ENCODE measurements at places on chromosomes 3 and 15.

DNA sequence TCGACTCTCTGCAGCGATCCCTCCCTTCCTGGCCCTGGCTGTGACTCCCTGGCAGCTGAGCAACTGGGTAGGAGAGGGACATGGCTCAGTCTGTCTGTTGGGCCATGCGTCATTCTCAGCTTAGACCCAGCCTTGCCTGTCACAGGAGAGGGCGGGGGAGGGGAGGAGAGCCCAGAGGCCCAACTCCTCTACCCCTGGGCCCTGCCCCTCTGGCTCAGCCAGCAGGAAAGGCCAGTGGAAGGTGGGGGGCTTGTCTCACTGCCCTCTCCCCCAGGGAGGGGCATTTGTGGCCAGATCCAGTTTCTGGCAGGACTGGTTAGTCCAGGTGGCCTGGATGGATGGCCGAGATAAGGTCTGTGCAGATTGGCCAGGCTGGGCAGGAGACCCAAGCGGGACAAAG, 31.6 kb downstream of the DNAJB8 start:
- no peak for DNase-seq

DNA sequence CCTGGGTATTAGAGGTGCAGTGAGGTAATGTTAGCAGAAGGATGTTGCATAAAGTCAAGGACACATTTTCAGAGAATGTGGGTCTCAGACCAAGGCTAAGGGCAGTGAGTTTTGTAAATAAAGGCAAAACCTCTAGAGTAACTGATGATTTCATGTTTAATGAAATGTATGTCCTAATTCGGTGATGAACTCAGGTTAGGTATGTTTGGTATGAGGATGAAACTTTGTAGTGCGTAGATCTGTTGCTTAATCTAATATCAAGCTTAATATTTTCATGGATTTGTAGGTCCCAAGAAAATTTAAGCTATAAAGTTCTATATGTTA, 3.6 kb downstream of the USP50 start:
- DNase-seq: no peak

- no peak for DNase-seq
Observed at GRCh38 chr3:149511040-149511626, 36.6 kb downstream of the TM4SF4 start.

DNA sequence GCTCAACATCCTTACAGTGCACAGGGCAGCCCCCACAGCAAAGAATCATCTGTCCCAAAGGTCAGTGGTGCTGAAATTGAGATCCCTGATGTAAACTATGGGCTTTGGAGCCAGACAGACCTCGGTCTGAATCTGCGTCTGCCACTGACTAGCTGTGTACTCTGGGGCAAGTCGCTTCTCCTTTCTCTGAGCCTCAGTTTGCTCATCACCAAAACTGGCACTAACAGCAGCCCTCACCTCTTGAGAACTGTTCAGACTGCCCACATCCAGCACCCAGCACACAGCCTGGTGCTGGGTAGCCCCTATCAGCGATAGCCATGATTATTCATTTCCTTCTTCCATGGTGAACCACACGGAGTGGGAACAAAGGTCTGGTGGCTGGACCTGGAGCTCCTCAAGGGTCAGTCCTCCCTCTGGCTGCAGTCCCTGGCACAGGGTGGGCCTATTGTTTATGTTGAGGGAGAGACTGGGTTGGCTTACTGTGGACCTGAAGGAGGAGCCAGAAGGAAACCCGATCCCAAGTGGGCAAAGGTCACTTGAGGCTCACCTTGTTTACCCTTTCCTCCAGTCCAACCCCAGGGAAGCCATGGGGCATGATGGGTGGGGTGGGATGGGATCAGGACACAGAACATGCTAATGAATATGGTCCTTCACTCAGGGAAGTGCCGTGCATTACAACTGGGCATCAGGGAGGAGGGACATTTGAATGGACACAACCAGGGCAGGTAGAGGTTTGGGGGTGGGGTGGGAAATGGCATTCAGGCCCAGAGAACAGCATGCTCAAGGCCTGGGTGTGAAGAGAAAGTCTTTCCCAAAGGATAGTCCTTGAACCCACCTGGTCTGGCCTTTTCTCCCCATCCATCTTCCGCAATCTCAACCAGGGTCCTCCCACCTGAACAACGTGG, 1.6 kb upstream of the PRKCD start:
- DNase-seq: no peak

DNA sequence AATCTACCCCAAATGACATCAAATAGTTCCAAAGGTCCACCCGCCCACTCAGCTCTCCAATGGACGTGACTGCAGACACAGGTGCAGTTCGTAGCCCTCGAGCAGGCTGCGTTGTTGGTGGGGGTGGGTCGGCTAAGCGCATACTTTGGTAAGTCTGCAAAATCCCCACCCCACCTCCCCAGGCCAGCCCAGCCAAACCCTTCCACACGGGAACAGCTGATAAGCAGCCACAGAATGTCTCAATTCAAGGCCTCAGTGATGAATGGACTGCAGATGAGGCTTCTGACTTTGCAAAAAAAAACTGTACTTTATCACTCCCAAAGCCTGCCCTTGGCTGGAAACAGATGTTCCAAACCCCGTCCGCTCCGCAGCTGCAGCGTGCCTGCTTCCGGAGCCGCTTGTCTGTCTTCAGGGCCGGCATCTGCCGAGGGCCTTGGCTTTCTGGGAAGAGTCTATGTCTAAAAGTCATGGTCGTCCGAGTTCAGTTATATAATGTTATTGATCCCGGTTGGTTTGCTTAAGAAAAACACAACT, 38.2 kb downstream of the PCSK6 start:
- no peak for DNase-seq

- no peak for DNase-seq
Observed at GRCh38 chr3:13112521-13113345, 39.5 kb upstream of the IQSEC1 start.

GRCh38 chr3:151976211-151977050, 103.0 kb downstream of the SUCNR1 start:
- DNase-seq: no peak
